ENCODE measurements at places on chromosomes 4 and X.

- DNase-seq, result no peak
Measured at GRCh38 chr4:8324640-8325239, 55.2 kb downstream of the HTRA3 start.

GRCh38 chr4:15584785-15585184, 70.4 kb downstream of the FBXL5 start:
- no peak for DNase-seq

DNA sequence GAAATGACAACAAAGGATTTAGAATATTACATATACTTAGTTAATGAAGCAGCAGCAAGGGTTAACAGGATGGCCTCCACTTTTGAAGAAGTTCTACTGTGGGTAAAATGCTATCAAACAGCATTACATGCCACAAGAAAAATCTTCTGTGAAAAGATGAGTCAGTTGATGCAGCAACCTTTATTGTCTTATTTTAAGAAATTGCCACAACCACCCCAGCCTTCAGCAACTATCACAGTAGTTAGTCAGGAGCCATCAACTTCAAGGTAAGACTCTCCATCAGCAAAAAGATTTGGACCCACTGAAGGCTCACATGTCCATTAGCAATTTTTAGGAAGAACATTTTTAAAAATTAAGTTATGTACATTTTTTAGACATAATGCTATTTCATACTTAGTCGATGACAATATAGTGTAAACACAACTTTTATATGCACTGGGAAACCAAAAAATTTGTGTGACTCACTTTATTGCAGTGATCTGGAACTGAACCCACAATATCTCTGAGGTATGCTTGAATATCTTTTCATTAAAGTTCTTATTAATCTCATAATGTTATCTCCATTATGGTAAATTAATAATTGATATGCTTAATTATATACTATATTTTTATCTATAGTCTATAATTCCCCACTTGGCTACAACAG, 81.2 kb downstream of the SPCS3 start:
- DNase-seq, result no peak

DNA sequence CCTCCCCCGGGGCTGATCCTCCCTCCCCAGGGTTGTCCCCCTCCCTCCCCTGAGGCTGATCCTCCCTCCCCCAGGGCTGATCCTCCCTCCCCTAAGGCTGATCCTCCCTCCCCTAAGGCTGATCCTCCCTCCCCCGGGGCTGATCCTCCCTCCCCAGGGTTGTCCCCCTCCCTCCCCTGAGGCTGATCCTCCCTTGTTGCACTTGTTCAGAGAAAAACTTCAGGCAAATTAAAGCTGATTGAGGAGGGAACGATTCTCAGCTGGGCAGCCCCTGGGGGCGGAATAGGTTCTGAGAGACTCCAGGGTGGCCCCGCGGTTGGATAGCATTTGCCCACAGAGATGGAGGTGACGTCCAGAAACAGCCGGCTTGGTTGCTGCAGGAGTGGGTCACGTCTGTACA, 110.7 kb upstream of the ADRA2C start:
- DNase-seq, result no peak

DNA sequence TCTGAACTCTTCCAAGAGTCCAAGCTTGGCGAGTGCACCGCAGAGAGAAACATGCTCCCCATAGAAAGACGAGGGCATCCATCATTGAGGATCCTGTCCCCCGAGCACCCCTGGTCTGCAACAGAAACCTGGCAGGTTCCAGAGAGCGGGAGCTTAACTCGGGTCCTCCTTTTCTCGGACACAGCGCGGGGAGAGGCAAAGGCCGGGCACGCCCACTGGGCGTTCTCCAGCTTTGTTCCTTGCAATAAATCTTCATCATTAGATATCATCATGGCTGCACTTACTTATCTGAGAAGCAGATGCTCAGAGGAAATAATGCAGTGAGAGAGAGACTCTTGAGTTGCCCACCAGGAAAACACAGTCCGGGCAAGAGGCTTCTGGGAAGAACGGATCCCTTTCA, 90.1 kb upstream of the PSAPL1 start:
- no peak for DNase-seq

DNA sequence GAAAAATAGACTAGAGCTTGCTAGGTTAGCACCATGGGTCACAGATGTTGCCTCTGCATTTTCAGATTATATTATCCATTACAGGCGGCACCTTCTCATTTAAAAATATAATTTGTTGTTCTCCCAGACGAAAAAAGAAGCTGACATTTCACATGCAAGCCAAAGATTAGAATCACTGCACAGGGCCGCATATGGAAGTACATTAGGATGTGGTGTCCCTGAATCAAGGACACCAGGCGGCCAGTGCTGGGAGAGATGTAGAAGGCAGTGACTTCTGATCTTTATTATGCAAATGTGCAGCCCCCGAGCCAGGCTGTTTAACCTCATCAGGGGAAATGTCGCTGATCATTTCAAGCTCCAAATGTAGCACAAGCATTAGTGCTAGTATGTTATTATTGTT, 22.8 kb downstream of the REELD1 start:
- DNase-seq, result no peak

GRCh38 chr4:173243321-173243720, 74.7 kb downstream of the GALNT7 start:
- no peak for DNase-seq

- DNase-seq, result no peak
Measured at GRCh38 chrX:11967986-11968869, 170.0 kb upstream of the FRMPD4 start.

DNA sequence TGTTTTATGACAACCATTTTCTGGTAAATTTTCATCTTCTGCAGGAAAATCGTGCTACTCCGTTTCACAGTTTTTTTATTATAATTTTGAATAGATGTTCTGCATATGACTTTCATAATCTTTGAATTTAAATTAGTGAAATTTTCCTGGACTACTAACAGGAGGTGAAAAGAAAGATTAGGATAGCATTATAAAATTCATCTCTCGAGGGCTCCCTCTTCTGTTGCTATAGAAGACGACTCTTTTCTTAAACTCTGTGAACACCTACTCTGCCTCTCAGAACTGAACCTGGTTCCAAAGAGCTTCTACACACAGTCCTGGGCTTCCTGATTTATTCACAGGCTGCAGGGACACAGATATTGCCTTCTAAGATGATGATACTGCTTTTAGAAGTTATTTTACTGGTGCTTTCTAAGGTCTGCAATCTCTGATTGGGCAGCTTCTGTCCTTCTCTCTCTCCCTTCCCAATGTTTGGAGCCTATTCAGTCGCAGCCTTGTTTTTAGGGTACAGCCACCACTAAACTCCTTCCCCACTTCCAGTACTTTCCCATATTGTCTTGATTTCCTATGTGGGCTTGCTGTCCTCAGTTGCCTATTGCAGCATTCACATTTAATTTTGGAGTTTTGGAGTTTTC, 10.1 kb upstream of the SAP30 start:
- no peak for DNase-seq

- no peak for DNase-seq
Measured at GRCh38 chr4:133997436-133997835, 204.2 kb downstream of the PABPC4L start.

DNA sequence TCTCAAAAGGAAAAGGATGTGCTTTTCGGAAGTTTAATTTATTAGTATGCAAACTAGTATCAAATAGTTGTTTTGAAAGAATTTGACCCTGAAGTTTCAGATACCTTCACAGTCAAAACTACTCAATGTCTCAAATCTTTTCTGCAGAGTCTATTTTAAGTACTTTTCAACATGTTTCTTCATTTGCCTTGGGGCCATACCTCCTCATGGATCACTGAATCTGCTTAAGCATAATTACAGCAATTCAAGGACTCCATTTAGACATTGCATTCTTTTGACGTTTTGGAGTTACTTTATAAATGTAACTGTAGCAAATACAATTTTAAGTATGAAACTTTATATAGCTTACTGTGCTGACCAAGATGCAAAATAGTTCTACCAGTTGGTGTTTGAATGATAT, 25.5 kb downstream of the PALLD start:
- DNase-seq, result no peak

DNA sequence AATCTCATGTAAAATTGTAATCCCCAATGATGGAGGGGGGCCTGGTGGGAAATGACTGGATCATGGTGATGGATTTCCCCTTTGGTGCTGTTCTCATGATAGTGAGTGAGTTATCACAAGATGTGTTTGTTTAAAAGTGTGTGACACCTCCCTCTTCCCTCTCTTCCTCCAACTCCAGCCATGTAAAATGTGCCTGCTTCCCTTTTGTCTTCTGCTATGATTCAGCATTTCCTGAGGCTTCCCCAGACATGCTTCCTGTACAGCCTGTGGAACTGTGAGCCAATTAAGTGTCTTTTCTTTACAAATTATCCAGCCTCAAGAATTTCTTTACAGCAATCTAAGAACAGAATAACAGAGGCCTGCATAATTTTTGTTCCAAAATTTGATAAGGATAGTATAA, 85.2 kb downstream of the ANAPC10 start:
- no peak for DNase-seq

DNA sequence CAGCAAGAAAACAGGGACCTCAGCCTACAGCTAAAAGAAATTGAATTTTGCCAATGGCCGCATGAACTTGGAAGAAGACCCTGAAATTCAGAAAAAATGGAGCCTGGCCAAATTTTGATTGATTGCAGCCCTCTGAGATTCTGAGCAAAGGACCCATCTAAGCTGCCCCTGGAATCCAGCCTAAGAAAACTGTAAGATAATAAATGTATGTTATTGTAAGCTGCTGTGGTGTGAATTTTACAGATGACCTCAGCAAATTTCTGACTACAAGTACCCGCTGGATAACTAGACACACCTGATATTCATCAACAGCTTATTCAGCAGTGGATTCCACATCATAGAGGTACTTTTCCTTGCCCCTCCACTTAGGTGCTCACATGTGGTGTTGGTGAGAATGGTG, 119.5 kb upstream of the EPHA5 start:
- no peak for DNase-seq

- no peak for DNase-seq
Measured at GRCh38 chr4:65561164-65561563, 109.1 kb downstream of the EPHA5 start.

DNA sequence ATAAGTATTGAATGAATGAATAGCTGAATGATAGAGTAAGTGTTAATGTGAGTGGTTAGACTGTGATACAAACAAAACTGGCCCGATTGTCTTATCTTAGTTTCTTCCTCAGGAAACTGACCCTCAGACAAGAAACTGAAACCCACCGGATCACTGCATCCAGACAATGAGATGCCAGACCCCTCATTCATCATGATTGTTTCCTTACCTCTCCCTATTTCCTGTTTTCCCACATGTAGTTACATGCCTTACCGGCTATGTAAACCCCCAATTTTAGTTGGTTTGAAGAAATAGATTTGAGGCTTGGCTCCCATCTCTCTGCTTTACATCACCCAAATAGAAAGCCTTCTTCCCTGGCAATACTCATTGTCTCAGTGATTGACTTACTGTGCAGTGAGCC, 218.9 kb upstream of the PPP1R2C start:
- no peak for DNase-seq

GRCh38 chrX:30806187-30806728, 82.8 kb downstream of the TAB3 start:
- no peak for DNase-seq

DNA sequence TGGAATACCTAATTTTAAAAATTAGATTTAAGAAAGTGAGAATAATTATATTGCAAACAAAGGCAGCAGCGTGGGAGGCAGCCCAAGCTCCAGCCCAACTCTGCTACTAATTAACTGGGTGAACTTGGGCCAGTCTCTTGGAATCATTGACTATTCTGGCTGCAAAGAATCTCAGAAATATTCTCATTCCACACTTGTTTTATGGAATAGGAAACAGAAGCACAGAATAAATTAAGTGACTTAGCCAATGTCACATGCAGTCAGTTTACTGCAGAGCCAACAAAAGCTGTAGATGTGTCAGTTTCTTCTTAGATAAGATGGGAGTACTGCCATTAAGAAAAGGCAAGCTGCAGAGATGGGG, 132.6 kb upstream of the FAM9B start:
- DNase-seq, result no peak
